BJ (cell line): ENCODE measurements at places on chromosomes 1 and 21.
A peak's percentile ranks its signal among the peaks of the same experiment; 100 is the strongest.

GRCh38 chr1:160081261-160081936 is at the start of gene KCNJ9:
TSS of gene KCNJ9 (plus strand) at chr1:160081538. CDS start at chr1:160084031, 2,493 bp downstream.
- no peak for DNase-seq

- peak; percentile 64 for DNase-seq
Observed at GRCh38 chr1:240237305-240237721, 145.6 kb downstream of the FMN2 start.

GRCh38 chr1:78060857-78061563 is 15.2 kb downstream of the GIPC2 start:
- DNase-seq: no peak

GRCh38 chr1:28078680-28079626 is 9.5 kb downstream of the EYA3 start:
- DNase-seq: no peak

DNA sequence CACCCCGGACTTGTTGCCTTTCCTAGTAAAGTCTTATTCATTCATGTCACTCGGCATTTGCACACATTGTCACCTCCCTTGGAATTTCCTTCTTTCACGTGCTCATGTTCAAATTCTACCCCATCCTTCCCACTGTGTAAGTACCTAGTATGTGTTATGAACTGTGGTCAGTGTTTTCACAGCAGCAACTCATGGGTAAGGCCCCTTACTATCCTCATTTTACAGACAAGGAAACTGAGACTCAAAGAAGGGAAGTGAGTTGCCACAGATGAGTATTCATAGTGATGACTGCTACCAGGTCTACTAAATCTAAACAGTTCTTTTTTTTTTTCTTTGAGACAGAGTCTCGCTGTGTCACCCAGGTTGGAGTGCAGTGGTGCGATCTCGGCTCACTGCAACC is 10.5 kb downstream of the CITED4 start:
- DNase-seq: no peak

DNA sequence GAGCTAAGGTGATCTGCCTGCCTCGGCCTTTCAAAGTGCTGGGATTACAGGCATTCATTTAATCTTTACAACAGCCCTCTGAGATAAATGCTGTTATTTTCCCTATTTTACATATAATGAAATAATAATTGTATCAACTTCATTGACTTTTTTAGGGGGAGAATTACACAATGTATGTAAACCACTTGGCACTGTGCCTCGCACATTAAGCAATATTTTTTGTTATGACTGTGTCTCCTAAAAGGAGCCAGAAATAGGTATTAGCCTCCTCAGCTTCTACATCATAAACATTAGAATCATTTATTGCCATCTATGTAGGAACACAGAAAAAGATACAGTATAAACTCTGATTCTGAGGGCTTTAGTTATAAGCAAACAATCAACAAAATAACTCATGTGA is 1.1 kb upstream of the DNAJC28 start:
- DNase-seq: no peak

DNA sequence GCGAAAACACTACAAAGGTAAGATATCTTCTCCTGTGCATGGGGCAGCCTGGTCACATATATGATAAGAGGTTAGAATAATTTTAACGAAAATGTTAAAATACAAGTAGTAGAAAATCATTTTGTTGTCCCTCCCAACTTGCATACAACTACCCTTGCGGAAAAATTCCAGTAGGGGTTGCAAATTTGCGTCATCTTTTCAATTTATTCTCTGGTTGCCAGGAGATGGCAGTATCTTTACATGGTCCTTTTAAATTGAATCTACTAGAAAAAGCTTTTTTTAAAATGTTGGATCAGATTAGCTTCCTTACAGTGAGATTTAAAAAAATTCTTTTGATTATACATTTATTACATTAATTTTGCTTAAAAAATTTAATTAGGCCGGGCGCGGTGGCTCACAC is 10.9 kb downstream of the S100PBP start:
- DNase-seq: no peak

GRCh38 chr21:46017148-46017547 is 35.6 kb downstream of the COL6A1 start:
- DNase-seq: no peak

DNA sequence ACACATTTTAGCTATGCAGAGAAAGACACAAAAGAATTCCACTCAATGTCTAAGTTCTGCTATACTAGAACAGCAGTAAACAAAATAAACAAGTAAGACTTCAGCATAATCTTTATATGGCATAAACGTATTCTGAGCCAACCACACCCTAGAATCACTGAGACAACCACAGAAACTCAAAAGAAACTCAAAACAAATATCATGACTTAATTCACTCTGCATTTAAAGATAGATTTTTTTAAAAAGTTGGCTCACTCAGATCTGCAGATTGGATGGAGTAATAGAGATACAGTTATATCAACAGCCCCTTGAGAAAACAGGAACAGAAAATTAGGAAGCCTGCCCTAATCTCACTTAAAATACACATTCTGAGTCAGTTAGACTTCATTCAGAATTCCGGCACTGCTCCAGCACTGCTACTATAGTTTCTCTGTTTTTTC is 95.0 kb downstream of the COL24A1 start:
- no peak for DNase-seq

GRCh38 chr1:8097077-8097799 is 71.1 kb upstream of the ERRFI1 start:
- DNase-seq: peak; percentile 90

GRCh38 chr21:39638281-39638680 is 25.5 kb downstream of the B3GALT5 start:
- DNase-seq: no peak
